Effector CD8-positive, alpha-beta T cell (primary cell): ENCODE measurements at places on chromosomes 5 and 9.

DNA sequence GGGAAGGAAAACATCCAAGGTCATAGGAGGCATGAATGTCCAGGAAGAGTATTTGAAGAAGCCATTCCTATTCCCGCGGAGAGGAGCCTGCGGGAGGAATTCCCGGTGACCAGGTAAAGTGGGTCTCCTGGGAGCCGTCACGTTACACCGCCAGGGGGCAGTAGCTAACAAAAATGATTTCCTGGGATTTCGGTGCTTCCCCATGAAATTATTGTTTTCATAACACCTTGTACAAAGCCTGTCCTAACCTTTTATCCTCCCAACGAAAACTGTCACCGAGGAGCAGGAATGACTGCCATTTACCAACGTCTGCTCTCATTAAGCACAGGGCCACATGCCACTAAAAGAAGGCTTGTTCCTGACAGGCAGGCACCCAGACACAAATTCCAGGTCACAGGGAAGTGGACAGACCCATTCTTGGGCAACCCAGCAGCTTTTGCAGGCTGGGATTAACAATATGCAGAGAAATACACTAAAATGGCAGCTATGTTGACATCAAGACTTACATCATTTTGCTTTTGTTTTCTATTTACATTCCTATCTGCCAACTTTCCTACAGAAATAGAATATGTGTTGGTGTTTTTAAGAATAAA lies 41.2 kb upstream of the CTSL start:
- DNase-seq, result no peak

DNA sequence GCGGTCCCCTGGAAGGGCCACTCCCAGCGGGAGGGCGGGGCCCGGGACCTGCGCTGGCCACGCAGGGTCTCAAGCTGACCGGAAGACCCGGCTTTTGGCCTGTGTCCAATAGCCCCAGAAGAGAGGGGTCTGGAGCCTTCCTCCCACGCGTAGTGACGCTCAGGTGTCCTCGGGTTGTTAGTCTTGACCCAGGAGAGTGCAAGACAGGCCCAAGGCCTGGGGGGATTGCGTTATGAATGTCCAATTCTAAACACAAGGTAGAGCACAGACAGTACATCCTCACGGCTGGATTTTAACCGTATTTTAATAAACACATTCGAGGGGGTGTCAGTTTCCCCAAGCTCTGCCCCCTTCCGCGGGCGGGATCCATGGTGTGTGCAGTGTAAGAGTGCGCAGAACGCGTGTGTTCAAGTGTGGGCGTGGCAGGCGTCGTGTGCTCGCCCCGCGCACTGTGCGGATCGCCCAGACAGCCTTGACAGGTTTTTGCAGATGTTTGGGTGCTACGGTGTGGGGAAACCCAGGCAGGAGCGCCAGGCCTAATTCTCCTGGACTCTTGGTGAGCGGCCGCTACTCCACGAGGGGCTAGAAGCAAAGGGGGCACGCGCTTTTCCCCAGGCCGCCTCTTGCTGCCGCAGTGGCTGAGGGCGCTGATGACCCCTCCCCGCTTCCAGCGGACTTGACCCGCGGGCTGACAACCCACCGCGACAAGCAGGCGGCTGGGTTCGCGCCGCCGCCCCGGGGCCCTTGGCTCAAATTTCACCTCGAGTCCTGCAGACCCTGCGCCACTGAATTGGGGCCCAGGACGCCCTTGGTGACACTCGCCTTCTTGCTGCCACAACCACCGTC lies 6.1 kb upstream of the DMRT3 start:
- DNase-seq, result no peak

DNA sequence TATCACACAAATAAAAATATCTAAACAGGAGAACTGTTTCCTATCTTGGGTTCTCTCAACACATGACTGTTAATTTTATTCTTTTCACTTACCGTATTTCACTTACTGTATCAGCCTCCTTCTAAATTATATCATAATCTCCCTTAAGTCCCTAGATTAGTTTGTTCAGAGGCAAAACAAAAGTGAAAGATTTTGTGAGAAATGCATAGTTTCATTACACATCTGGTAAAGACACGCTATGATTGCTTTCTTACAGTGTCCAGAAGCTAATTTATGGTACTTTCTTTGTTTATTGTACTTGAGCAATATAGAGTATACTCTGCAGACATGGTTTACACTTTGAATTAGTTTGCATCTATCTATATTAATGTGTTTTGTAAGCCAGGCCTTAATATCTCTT lies 159.7 kb upstream of the TLX3 start:
- DNase-seq, result no peak

DNA sequence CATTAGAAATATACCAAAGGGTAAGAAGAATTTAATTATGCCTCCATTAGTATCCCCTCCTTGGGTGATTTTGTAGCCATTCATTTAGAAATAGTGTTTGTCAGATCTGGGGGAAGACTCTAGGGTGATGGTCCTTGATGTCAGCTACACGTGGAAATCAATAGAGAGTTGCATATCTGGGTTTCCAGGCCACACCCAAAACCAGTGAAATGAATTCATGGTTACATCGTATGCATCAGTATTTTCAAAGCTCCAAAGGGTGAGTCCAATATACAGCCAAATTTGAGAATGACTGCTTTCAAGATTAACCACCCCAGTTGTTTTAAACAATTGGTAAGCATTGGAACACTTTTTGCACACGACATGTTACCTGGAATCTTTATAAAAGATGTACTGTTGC lies 173.4 kb upstream of the SGCD start:
- no peak for DNase-seq

DNA sequence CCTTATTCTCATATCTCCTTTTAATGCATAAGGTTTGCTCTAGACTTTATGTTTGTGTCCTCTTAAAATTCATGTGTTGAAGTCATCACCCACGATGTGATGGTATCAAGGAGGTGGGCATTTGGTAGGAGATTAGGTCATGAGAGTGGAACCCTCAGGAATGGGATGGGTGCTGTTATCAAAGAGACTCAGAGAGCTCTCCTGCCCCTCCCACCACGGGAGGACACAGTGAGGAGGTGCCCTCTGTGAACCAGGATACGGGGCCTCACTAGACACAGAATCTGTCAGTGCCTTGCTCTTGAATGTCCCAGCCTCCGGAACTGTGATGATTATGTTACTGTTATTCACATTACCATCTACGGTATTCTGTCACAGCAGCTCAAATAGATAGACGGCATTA lies 359.0 kb downstream of the IRX1 start:
- DNase-seq, result no peak

DNA sequence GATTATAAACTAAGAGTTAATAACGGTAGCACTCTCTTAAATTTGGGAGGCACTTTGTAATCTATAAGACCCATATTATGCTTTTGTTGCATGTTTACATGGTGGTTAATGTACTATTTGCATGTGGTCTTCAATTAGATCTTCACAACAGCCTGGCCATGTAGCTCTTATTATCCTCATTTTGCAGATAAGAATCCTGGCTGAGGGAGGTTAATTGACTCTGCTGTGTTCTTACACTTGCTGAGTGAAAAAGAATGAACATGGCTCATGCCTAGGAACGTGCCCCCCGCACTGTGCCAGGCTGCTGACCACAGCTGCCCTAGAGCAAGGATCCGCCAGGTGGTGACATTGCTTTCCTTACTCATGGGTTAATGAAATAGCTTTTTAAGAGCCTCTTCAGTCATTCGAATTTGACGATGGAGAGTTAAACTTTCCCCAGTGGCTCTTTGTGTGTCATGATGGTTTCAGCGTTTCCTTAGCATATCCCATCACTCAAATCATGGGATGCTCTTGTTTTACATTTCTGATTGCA lies 97.9 kb downstream of the CDH6 start:
- no peak for DNase-seq

DNA sequence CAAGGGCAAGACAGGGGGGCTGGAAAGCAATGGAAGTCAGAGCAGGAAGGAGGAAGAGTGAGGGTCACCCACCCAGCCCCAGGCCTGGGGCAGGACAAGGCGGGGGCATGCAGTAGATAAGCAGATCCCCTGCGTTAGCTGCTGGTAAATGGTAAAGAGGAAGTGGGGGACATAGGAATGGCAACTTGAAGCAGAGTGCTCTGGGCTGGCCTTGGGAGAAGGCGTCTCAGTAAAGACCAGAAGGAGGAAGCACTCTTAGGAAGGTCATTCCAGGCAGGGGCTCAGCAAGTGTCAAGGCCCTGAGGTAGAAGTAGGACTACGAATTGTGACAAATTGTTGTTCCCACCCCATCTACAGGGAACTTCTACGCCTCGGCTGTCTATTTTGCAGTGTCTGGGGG lies 15.1 kb downstream of the TCOF1 start:
- DNase-seq, result no peak

GRCh38 chr5:3597167-3598007 lies 1.8 kb downstream of the IRX1 start:
- DNase-seq, result no peak

DNA sequence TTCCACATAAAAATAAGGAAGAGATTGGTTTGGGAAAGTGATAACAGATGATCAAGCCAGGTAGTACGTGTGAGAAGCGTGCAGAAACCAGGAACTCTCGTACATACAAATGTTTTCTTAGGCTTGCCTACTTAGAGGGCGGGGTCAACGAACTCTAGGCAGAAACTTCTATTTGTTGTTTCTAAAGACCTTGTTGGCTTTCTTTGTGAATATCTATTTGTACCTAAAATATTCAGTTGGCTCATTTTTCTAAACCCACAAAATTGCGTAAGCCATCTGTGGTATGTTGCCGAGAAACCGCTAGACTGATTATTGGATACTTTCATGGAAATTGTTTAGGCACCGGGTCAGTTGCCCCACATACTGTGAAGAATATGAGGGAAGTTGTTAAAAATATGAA lies 458.5 kb downstream of the MAT2B start:
- DNase-seq, result no peak

GRCh38 chr9:96320749-96321280 lies 18.8 kb upstream of the HSD17B3 start:
- no peak for DNase-seq

- no peak for DNase-seq
Observed at GRCh38 chr5:6737043-6737941, 24.1 kb downstream of the TENT4A start.

DNA sequence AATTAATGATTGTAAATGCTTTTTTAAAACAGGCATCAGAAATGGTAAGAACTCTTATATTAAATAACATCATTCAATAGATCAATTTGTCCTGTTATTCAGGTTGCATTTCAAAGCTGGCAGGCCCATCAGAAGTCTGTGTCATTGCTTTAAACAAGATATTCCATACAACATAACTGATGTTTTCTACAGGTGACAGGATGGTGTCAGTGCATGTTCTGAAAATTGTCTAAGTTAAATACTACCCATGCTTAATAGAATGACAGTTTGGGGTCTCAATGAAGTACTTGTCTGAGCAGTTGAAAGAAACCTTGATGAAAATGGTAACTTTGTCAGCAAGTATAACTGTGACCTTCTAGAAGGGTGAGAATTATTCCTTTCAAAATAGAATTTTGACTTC lies 263.2 kb downstream of the ISL1 start:
- DNase-seq, result no peak

GRCh38 chr5:7251132-7251531 lies 144.8 kb upstream of the ADCY2 start:
- no peak for DNase-seq

DNA sequence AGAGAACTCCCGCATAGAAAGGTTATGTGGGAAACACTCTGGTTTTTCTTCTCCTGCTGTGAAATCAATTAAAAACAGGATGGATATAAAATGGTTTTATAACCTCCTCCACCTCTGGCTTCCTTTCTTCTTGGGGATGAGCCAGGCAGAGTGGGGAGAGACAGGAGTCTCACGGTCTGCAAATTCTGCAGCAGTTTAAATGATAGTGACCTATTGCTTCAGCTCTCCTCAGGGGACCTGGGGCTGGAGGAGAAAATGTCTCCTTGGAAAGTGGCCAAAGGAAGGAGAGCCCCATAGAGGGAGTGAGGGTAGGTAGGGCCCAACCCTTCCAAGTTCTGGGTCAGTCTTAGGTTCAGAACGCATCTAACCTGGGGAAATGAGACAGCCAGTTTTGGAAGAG lies 118.8 kb downstream of the MTX3 start:
- DNase-seq, result no peak

- DNase-seq, result no peak
Observed at GRCh38 chr9:91837981-91838731, 111.9 kb downstream of the ROR2 start.

- no peak for DNase-seq
Observed at GRCh38 chr5:108528655-108529054, 146.8 kb upstream of the FBXL17 start.

DNA sequence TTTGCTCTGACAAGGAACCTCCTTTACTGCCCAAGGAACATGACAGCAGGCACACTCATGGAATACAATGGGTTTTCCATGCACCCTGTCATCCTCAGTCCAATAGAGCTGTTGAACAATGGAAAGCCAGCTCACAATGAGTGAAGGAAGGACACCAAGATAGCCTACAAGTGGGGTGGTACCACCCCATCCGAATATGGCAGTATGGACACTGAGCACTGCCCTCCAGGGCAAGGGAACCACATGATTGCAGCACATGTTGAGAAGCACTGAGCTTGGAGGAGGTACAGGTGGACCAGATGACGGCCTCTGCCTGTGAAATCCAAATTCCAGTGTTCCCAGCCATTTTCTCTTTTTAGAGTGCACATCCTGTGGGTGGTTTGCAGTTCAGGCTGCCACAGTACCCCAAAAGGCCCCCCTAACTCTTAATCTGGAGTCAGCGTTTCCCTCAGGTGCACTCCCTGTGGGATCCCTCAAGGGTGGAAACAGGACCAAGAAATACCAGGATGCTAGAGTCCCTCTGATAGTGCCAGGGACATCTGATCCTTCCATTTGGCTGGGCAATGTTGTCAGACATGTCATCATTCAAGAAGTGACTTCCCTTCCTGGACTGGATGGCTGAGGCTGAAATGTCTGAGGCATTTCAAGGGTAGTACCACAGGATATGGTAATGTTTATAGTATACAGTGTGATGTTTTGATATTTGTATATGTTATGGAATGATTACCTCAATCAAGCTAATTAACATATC lies 48.9 kb downstream of the SMC2 start:
- DNase-seq, result no peak

GRCh38 chr5:56071470-56071869 lies 76.7 kb upstream of the IL6ST start:
- no peak for DNase-seq

- no peak for DNase-seq
Observed at GRCh38 chr5:17024686-17025180, 88.6 kb upstream of the MYO10 start.

DNA sequence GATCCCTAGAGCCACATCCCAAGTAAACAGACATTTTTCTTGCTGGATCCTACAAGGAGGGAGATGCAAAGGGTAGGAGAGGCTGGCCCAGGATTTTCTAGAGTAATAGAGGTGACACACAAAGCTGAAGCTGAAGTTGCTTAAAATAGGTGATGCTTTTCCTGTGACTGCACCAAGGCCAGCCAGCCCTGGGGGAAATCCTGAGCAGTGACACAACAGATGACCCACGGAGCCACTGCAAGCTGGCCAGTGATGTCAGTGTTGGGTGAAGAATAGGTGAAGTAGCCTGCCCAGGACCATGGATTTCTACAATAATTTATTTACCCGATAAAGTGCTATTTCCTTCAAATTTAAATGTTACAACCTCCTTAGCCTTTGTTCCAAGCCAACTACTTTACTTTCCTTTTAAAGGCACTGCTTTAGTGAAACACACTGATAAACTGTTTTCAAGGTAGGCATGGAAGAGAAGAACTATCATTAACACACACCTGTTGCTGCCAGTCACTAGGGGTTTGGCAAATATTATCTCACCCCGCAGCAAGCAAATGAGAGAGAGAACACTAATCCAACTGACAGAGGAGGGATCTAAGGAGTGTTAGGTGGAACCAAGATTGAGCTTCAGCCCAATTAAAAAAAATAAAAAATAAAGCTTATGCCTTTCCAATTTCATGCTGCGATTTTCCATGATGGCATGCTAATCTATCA lies 123.5 kb downstream of the CTNND2 start:
- no peak for DNase-seq
